ENCODE measurements at places on chromosomes 7 and 10.
A peak's percentile ranks its signal among the peaks of the same experiment; 100 is the strongest.

- DNase-seq, result no peak
Observed at GRCh38 chr10:102726274-102726673, 11.8 kb downstream of the SFXN2 start.

GRCh38 chr10:100516847-100517246, 2.8 kb downstream of the SEC31B start:
- no peak for DNase-seq

GRCh38 chr7:68107968-68108367, 1111.3 kb downstream of the TYW1 start:
- DNase-seq, result no peak

DNA sequence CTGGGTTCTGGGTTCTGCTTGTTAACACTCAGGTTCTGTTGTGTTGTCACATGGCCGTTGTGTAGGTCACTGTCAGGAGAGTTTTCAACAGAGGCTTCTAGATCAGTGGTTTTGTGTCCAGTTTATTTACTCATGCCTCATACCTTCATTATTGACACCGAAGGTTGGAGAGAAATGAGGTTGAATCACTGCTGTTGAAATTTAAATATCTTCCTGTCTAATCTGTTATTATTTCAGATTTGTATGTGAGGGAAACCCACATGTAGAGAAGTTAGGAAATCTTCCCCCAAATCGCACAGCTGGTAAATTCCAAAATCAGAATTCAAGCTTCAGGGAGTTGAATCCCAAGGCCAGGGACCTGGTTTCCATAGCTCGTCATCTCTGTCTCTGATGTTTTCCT, 28.3 kb upstream of the KLF6 start:
- no peak for DNase-seq

- no peak for DNase-seq
Observed at GRCh38 chr10:85580585-85580984, 786.0 kb downstream of the GRID1 start.

DNA sequence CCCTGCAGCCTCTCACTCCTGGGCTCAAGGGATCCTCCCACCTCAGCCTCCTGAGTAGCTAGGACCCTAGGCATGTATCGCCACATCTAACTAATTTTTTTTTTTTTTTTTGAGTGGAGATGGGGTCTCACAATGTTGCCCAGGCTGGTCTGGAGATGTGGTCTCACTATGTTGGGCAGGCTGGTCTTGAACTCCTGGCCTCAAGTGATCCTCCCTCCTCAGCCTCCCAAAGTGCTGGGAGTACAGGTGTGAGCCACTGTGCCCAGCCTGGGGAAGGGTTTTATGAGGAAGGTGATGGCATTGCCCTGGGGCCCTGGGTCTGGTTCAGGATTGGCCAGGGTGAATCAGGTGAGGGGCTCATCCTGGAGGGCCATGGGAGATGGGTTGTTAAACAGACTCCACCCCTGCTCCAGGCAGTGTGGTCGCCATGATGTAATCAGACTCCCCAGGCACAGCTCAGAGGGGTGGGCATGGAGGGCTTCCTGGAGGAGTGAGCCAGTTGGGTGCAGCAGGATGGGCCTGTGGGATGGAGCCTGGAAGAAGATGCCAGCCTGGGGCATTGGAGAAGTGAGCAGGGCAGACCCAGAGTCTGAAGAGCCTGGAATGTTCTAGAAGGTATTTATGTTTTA, 82.7 kb downstream of the MYL10 start:
- DNase-seq, result no peak

- no peak for DNase-seq
Observed at GRCh38 chr10:83603708-83604107, 535.6 kb upstream of the GHITM start.

DNA sequence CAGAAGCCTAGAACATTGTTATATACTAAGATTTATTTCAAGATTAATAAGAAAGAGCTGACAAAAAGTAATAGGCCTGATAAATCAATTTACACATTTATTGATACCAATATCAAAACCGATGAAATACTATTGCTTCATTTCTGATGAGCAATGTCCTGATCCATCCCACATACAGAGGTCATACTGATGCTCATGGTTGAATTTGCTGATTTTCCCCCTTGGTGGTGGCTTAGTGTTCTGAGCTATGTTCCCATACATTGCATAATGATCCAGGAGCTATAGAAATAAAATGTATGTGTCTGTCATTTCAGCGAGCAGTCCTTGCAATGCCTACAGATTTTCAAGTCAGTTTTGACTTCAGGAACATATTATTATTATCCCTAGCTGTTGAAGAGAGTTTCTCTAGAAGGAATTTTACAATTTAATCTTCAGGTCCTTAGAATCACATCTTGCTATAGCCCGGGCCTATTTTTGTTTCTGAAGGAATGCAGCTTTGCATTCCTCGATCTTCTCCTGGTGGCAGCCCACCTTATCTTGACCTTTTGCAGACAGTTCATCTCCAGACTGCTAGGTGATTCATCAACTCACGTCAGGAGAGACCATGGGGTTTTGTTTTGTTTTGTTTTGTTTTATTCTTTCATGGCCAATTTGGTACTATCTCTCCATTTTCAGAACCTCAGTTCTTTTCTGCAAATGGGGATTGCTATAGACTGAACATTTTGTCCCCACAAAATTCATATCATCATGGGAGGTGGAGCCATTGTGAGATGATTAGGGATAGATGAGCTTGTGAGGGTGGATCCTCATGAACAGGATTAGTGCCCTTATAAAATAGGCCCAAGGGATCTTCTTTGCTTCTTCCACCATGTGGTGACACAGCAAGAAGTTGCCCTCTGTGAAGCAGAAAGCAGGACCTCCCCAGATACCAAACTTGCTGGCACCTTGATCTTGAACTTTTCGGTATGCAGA, 465.6 kb upstream of the IGFBP3 start:
- DNase-seq, result no peak

DNA sequence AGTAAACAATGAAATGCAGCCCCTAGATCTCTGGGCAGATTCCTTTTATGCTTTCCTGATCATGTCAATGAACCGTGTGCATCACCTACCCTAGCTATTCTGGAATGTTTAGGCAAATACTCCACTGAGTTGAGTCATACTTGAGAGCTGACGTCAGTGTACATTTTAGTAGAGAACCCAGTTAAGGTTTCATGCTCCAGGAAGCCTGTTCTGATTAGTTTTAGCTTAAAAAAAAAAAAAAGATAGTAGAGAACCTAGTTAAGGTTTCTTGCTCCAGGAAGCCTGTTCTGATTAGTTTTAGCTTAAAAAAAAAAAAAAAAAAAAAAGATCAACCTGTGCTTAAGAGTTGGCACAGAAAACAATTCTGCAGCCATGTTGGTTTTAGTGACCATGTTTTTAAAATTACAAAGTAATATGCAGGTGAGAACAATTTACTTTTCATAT, 3.7 kb upstream of the MCU start:
- DNase-seq, result no peak

- DNase-seq, result no peak
Observed at GRCh38 chr10:123683865-123684264, 17.7 kb downstream of the GPR26 start.

- DNase-seq, result no peak
Observed at GRCh38 chr7:140310337-140311002, 87.9 kb downstream of the SLC37A3 start.

GRCh38 chr10:132521041-132521465, 16.5 kb upstream of the INPP5A start:
- no peak for DNase-seq

- no peak for DNase-seq
Observed at GRCh38 chr7:144473908-144474307, 70.4 kb upstream of the NOBOX start.

DNA sequence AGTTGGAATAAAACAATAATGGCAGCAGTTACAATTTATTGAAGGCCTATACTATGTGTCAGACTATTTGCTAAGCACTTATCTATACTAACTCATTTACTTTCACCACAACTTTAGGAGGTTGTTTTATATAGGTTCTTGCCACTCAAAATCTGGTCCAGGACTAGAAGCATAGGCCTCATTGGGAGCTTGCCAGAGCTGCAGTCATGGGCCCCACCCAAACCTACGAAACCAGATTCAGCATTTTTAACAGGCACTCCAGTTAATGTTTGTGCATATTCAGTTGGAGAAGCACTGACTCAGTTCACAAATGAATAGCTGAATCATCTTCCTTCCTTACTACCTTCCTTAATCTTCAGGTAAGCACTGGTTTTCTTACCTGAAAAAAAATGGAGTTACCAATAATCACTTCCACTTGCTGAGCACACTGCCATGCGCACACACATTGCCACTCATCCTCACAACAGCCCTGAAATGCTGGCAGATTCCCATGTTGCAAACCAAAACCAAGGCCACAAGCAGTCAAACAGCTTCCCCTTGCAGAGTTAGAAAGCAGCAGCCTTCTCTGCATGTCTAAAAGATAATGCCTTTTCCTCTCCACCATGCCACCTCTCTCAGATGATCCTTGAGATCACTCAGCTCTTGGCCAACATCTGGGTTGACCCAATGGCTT, 122.4 kb downstream of the SLC16A9 start:
- DNase-seq, result no peak

DNA sequence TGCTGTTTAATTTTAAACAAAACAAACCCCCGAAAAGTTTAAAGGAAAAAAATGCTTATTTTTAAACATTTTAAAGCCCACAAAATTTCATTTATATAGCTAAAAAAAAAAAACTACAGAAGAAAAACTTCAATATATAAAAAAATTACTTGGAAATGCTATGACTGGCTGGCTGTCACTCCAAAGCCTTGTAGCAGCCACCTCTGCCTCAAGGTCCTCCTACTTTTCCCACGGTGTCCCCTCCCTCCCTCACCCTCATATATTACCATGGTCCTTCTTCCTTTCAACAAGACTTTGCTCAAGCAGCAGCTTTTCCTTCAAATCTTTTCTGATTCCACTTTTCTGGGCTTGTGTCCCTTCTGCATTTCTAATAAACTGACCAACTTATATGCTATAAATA, 122.0 kb downstream of the TPK1 start:
- no peak for DNase-seq

DNA sequence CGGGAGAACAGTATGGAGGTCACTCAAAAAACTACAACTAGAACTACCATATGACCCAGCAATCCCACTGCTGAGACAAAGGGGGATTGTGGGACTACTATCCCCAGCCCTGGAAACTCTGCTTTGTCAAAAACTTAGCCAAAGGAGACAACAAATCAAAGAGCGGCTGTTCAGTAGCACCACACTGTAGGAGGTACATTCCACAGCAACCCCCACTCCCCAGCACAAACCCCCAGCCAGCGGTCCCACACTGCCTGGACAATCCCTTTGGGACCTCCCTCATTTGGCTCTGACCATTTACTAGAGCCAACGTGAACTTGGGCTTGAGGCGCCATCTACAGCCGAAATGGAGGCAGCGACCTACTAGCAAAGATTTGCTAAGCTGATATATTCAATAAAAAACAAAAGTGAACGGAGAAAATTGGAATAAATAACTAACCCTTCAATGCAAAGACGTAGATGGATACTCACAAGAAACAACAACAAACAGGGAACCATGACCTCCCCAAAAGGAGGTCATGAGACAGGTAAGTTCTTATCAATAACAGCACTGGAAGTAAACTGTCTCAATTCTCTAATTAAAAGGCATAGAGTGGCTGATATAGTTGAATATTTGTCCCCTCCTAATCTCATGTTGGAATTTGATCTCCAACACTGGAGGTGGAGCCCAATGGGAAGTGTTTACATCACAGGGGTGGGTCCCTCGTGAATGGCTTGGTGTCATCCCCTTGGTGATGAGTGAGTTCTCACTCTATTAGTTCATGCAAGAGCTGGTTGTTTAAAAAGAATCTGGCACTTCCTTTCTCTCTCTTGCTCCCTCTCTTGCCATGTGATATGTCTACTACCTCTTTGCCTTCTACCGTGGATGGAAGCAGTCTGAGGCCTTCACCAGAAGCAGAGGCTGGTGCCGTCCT, 119.0 kb upstream of the KCNMA1 start:
- DNase-seq, result peak; percentile 19

- no peak for DNase-seq
Observed at GRCh38 chr7:91912494-91912893, 28.2 kb upstream of the AKAP9 start.

DNA sequence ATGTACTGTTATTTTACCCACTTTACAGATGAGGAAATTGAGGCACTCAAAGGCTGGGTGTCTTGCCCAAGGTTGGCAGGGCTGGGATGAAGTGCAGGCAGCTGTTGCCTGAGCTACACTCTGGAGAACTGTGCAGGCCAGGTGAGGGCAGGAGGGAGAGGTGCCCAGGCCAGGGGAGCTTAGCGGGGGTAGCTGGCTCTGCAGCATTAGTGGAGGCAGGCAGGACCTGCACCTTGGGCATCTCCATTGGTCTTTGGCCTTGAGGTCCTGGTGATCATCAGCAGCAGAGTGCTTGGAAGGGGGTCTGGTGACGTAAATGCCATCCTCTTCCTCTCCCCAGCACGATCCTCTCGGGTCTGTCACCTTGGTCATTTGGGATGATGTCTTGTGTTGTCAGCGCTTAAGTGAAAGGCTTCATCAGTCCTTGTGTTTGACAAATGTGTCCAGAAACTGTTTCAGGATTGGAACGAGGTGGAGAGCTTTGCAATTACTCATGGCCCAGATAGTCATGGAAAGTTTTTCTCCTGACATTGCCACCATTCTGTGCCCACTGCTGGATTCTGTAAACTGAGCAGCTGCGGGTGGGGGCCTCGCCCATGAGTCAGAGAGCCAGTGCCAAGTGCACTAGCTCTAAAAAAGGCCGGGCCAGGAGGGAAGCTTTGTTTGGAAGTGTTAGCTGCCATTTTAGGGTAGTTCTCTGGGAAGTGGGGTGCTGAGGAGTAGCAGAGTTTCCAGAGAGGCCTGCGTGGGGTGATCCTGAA, 47.6 kb downstream of the TSPAN15 start:
- DNase-seq, result no peak

DNA sequence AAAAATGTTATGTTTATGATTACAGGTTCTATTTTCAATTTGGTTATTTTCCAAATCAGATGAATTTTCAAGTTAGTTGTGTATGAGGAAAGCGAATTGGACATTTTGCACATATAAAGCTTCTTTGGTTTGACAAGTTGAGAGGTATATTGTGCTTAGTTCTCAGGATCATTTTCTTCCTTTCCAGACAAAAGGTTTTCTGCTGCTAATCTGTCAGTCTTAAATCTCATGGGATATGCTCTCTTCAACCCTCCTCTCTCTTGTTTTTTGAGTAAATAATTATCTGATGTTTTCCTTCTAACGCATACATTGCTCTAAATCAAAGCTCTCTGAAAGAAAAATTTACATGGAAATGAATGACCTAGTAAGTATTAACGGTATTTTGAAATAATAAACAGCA, 77.9 kb downstream of the PPP1R3A start:
- DNase-seq, result no peak

- no peak for DNase-seq
Observed at GRCh38 chr10:35056686-35057085, 33.5 kb downstream of the CUL2 start.

Measured in NCI-H1105 (cell line).